ENCODE measurements at places on chromosomes 11 and 22.

- no peak for DNase-seq
Observed at GRCh38 chr11:123641495-123641840, 13.0 kb downstream of the SCN3B start.

- DNase-seq = no peak
Observed at GRCh38 chr22:49735411-49735900, 92.2 kb downstream of the BRD1 start.

DNA sequence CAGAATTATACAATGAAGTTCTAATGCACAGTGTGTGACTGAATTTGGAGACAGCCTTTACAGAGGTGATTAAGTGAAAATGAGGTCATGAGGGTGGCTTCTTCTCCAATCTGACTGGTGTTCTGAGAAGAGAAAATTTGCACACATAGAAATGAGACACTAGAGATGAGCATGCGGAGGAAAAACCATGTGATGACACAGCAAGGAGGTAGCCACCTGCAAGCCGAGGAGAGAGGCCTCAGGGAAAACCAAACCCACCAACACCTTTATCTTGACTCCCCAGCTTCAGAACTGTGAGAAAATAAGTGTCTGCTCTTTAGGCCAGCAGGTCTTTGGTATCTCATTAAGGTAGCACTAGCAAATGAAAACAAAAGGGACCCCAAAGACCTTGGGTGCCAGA, 93.2 kb downstream of the GGTLC2 start:
- no peak for DNase-seq

DNA sequence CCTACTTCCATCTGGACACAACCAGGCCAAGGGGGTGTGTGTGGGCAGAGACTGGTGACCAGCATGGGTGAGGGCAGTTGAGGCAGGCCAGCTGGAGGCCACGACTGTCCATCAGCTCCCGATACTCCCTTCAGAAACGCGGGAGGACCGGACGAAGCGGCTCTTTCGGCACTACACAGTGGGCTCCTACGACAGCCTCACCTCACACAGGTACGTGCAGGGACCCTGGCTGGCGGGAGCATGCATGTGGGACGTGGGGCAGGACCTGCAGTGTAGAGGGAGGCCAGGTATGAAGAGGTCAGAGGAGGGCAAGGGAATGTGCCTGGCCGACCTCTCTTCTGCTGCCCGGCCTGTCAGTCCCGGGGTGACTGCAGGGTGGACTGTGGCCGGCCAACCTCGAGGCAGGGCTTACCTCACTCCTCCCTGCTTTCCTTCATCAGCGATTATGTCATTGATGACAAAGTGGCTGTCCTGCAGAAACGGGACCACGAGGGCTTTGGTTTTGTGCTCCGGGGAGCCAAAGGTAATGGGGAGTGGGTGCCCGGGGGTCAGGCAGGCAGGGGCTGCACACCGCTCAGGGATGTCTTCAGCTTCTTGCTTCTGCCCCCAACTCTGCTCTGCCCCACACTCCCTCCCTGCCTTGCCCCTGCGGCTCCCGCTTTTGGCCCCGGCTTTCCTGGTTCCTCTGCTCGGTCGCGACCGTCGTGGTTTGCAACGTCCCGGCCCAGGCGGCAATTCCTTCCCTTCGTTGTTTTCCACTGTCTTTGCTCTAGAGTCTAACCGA, 31.3 kb downstream of the SHANK3 start:
- DNase-seq = no peak

GRCh38 chr11:2149864-2150847, 10.9 kb downstream of the INS start:
- no peak for DNase-seq

GRCh38 chr22:38460426-38460840, 5.4 kb upstream of the KCNJ4 start:
- DNase-seq = no peak

Measured in stimulated activated CD8-positive, alpha-beta memory T cell treated with anti-CD3 and anti-CD28 coated beads, Interleukin-4, amount 100 ng/mL, for 4 hours (primary cell).